ENCODE measurements at places on chromosomes 3 and 15. TPM values are rescaled to one million over a fixed set of nuclear protein-coding genes. Genes with fewer than 3 reads are reported as not detected.

DNA sequence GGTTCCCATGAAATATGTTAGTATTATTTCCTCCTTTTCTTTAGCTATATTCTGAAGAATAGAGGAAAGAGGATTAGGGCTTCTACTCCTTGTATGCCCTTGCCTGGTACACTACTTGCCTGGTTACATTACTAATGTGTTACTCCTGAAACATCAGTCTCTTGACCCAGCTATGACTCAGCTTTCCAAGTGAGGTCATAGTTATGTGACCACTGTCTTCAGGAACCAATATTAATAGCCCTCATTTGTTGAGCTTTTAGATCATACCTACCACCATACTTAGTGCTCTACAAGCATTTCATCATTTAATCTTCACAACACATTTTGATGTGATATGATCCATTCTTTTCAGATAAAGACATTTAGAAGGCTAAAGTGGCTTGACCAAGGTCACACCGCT lies 60.3 kb downstream of the CMSS1 start:
- DNase-seq = no peak
- H3K36me3 ChIP-seq = no peaks in the 10 kb centered on the region
- peaks cover 4% of the 10 kb centered on the region for H3K4me1 ChIP-seq
- no peaks in the 10 kb centered on the region for H3K27me3 ChIP-seq

STAB1 gene
- 0.39 TPM for total RNA-seq

DNA sequence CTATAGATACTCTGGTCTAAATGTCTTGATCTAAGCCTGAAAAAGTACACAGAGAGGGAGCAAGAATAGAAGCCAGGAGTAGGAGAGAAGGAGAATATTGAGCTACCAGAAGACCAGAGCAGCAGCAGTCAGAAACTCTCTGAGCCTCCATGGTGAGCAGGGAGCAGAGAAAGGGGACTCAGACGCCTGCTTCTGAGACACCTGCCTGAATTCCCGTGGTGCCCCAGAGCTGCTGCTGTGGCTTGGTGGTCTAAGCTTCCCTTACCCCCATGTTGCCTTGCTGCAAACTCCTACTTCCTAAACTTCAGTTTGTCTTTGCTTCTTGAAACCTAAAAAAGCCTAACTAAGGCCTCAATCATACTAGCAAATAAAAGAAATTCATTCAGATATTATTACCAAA lies 94.9 kb upstream of the STRIT1 start:
- H3K36me3 ChIP-seq = no peaks in the 10 kb centered on the region
- H3K4me1 ChIP-seq = no peaks in the 10 kb centered on the region
- H3K27me3 ChIP-seq = no peaks in the 10 kb centered on the region
- no peak for DNase-seq
- H3K4me3 ChIP-seq = no peak overlapping the region

CLDN16 gene
- not detected for total RNA-seq

GRCh38 chr3:126130981-126131745 lies 47.2 kb upstream of the SLC41A3 start:
- no peak overlapping the region for H3K4me3 ChIP-seq
- H3K27me3 ChIP-seq = no peaks in the 10 kb centered on the region
- H3K36me3 ChIP-seq = no peaks in the 10 kb centered on the region
- no peak for DNase-seq

ZNF860 gene
- total RNA-seq = 8.9 TPM

GRCh38 chr3:59607656-59608055 lies 557.8 kb upstream of the CFAP20DC start:
- H3K27ac ChIP-seq = no peak overlapping the region
- H3K4me1 ChIP-seq = no peaks in the 10 kb centered on the region
- H3K36me3 ChIP-seq = no peaks in the 10 kb centered on the region
- H3K4me3 ChIP-seq = no peak overlapping the region
- H3K27me3 ChIP-seq = no peaks in the 10 kb centered on the region

DNA sequence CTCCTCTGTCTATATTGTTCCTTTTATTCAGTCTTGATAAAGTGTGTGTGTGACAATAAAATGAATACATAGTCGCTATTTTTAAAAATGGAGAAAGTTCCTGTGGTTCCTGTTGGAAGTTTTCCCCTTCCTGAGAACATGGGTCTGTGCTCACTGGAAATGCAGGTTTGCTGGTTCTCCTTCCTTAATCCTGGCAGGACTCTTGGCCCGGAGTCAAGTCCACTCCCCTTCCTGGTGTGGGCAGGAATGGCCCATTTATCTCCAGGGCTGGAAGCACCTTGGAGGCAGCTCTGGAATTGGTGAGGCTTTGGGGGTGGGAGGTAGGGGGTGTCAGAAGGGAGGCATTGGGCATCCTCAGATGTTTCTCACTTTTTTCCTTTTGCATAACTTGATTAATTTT lies 30.1 kb downstream of the FOXL2 start:
- H3K27ac ChIP-seq = peak overlapping the region; percentile 87
- H3K4me3 ChIP-seq = no peak overlapping the region
- peaks cover 34% of the 10 kb centered on the region for H3K4me1 ChIP-seq
- H3K36me3 ChIP-seq = no peaks in the 10 kb centered on the region
- no peak for DNase-seq

GPR87 gene
- not detected for total RNA-seq

DNA sequence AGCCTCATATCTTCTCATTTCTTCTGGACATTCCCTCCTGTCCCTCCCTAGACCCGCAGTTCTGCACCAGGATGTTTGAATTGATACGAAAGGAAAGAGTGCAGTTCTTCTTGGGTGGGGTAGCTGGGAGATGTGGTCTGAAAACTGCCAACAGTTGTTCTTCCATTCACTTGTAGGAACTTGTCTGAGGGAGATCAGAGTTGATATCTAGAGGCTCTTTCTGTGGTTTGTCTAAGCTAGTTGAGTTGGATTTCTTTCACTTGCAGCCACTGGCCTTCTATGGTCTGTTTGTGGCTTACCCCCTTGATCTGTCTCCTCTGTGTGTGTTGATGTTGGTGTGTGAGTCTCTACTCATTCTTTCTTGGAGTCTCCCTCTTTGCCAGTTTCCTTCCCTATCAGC lies 42.5 kb upstream of the PIK3CB start:
- H3K27ac ChIP-seq = no peak overlapping the region
- H3K36me3 ChIP-seq = no peaks in the 10 kb centered on the region
- no peaks in the 10 kb centered on the region for H3K27me3 ChIP-seq
- H3K4me3 ChIP-seq = no peak overlapping the region
- no peaks in the 10 kb centered on the region for H3K4me1 ChIP-seq

GRCh38 chr3:158991146-158991705 lies 189.4 kb downstream of the MFSD1 start:
- no peaks in the 10 kb centered on the region for H3K4me1 ChIP-seq
- no peak overlapping the region for H3K4me3 ChIP-seq
- 0 out of 2 replicates have a peak, but pooled peaks cover 2% of the 10 kb centered on the region for H3K27me3 ChIP-seq
- no peaks in the 10 kb centered on the region for H3K36me3 ChIP-seq
- no peak for DNase-seq

DNA sequence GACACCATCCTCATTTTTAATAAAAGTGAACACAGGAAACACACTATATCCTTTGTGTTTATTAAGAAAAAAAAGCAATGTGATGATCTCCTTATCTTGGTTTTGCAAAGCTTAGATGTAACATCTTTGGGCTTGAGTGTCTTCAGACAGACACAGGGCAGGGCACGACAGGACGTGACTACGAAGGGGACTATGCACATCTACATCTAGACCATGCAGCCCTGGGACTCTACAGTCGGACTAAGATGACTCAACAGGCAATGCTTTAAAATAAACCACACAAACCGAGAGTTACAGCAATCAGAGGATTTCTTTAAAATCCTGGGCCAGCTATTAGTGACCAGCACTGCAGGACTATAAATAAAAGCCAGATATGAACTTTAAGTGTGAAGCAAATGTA lies 22.8 kb upstream of the TM2D3 start:
- H3K4me1 ChIP-seq = no peaks in the 10 kb centered on the region
- no peak for DNase-seq
- H3K4me3 ChIP-seq = no peak overlapping the region
- 0 out of 2 replicates have a peak, but pooled peaks cover 2% of the 10 kb centered on the region for H3K36me3 ChIP-seq
- H3K27ac ChIP-seq = no peak overlapping the region

Measured in Panc1 (cell line).